ENCODE measurements at places on chromosomes 5 and 9. TPM values are rescaled to one million over a fixed set of nuclear protein-coding genes. Genes with fewer than 3 reads are reported as not detected.

Gene NIM1K
- total RNA-seq: 0.88 TPM

Gene PRR16
- 30.4 TPM for total RNA-seq

Gene CD14
- 1.8 TPM for total RNA-seq

Gene PCSK1
- 0.88 TPM for total RNA-seq

Gene TUBB4B
- 74.0 TPM for total RNA-seq

Gene C9
- 0.36 TPM for total RNA-seq

Gene SOHLH1
- not detected for total RNA-seq

Gene CDX1
- total RNA-seq: 0.36 TPM

Gene TAF11L10
- total RNA-seq: not detected

Gene SLC6A7
- total RNA-seq: under 0.01 TPM

Gene OLFML2A
- total RNA-seq: 27.1 TPM

Gene CCIN
- 2.2 TPM for total RNA-seq

Gene KCNT1
- not detected for total RNA-seq

Gene DDX4
- not detected for total RNA-seq

Gene MAMDC2
- total RNA-seq: 1.5 TPM

Gene PCDHA13
- total RNA-seq: under 0.01 TPM

Gene CDK5RAP2
- 52.2 TPM for total RNA-seq

Gene LVRN
- total RNA-seq: under 0.01 TPM

Gene RUFY1
- total RNA-seq: 51.8 TPM

Gene SCGB3A2
- not detected for total RNA-seq

Gene DMRT2
- not detected for total RNA-seq

Gene TLR4
- 46.7 TPM for total RNA-seq

Gene TUSC1
- 13.8 TPM for total RNA-seq

Gene SH2D3C
- 0.29 TPM for total RNA-seq

Gene UBE2QL1
- 0.29 TPM for total RNA-seq

Gene IL9
- total RNA-seq: not detected

Gene SEMA5A
- total RNA-seq: 42.3 TPM

Gene TERT
- not detected for total RNA-seq

Gene PTPRD
- total RNA-seq: 23.9 TPM

Gene GARIN3
- not detected for total RNA-seq

Gene CBY3
- total RNA-seq: not detected

Gene HTR4
- not detected for total RNA-seq
